ENCODE measurements at places on chromosomes 5 and 9.

DNA sequence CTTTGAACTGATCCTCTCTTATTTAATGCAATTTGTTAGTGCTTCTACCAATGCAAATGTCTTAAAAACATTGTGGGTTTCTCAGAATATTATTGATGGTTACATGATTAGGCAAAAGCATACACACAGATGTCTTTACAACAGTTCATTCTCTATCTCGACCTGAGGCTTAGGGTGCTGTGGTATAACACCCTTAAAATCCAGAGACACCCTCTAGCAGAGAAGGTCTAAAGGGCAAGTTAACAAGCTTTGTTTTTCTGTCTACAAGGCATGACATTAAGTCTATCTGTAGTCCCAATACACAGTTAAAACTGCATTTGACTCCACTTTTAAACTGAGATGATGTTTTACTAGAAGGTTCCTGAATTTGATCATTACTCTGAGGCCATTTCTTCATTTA is 518.7 kb upstream of the MEF2C start:
- DNase-seq, result no peak

DNA sequence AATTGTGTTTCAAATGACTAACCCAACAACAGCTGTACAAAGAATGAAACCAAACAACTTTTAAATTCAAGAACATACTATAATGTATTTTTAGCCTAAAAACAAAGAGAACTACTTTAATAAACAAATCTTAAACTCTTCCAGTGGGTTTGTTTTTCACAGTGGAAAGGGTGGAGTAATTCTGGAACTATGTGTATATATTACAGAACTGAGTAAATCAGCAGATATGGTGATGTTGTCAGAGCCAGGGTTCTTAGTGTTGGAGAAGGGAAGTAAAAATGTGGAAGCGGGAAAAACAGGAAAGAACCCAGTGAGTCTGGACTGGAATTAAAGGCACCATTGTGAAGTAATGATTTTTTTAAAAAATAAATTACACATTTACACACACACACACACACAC is 144.9 kb downstream of the CDK5RAP2 start:
- DNase-seq, result peak; percentile 66

GRCh38 chr9:83154087-83154736 is 91.3 kb upstream of the RASEF start:
- peak; percentile 67 for DNase-seq

DNA sequence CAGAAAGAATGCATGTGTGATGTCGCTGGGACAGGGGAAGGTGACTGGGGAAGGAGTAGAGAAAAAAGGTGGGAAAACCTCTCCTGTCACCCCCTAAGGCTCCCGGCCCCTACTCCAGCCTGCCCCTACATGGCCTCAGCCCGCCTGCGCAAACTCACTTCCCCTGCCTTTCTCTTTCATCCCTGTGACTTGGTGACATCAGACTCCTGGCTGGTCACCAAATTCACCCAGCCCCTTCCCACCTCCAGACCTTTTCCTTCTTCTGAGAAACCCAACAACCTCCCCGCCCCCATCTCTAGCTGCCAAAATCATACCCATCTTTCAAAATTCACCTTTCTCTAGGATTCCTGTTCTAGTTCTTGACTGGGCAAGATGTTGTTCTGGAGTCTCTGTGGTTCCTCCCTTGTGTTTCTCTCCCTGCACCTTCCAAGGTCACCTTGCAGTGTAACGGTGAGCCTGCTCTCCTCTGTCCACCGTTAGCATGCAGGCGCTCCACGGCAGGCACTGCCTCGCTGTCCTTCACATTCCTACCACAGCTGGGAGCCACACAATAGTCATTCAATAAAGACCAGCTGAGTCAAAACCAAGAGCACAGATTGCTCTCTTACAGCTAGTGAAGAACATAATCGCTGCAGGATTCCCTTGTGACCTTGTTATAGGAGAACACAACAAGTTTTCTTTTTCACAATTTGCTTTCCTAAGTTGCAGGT is 134.5 kb downstream of the FANCC start:
- DNase-seq, result peak; percentile 77

DNA sequence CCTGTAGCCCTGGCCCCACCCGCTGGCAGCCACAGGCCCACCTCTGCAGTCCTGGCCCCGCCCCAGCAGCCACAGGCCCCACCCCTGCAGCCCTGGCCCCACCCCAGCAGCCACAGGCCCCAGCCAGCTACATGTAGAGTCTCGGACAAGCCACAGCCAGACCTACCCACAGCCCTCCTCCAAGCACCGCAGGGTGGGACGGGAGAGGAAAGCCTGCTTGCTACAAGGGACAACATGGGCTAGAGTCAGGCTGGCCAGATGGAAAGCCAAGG is 49.5 kb upstream of the SARDH start:
- DNase-seq, result peak; percentile 33

DNA sequence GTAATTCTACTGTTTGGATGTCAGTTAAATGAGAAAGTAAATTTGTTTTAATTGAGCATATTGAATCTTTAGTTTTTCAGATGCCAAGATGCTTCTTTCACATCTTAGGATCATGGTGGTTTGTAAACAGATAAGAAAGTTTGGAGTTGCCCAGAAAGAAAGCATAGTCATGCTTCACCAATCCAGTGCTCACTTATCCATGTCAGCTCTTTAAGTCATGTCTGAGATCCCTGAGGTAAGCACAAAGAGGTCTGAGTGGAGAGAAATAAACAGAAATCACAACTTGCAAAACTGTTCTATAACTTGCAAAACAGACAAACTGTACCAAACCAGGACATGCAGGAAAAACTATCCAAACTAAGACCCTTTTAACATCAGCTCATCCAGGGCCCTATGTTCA is 87.7 kb downstream of the OSTF1 start:
- DNase-seq, result no peak

- peak; percentile 77 for DNase-seq
Observed at GRCh38 chr5:98349251-98349989, 424.0 kb upstream of the RGMB start.

GRCh38 chr5:109034306-109034705 is 286.6 kb downstream of the FER start:
- no peak for DNase-seq

DNA sequence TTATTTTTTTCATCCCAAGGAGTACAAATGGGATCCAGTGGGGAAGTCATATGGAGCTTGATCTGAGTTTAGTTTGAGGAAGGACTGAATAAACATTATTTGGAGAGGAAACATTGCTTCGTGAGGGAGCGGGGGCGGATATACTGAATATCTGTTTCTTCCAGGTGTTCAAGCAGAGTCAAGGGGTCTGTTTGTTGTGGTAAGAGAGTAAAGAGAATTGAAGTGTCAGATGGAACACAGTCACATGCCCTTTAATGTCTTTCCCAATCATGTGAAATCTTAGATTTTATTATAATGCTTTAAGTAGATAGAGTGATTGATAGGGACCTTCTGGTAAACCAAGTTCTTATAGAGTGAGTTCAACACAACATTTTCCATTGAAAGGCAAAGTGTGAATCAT is 33.7 kb downstream of the DDX46 start:
- DNase-seq, result no peak

DNA sequence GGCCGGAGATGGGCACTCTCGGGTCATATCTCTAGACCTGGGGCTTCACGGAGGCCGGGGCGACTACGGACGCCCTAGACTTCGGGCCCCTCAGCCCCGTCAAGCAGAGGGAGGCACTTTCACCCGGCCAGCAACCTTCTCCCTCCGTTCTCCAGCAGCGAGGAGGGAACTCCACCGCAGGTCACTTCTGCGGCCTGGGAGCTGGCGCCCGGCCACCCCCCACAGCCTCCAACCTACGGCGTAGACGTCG is 201 bp downstream of the DOLK start:
- no peak for DNase-seq

- peak; percentile 65 for DNase-seq
Observed at GRCh38 chr5:80620211-80620610, 34.2 kb upstream of the MSH3 start.

DNA sequence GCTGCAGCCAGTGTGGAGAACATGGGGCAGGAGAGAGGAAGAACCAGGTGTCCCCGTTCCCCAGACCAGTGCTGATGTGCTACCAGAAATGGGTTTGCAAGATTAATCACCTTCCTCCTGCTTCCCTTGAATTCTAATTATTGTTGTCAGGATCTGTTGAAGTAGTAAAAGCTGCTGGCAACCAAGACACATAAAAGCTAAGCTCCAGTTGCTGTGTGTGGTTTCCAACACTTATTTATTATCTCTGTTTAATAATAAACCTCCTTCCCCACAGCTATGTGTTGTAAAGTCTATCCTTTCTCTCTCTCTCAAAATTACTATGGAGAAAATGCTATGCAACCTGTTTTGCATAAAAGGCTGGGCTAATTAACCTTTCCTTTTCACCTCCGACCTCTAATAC is 2.3 kb upstream of the RETREG1 start:
- DNase-seq, result no peak

DNA sequence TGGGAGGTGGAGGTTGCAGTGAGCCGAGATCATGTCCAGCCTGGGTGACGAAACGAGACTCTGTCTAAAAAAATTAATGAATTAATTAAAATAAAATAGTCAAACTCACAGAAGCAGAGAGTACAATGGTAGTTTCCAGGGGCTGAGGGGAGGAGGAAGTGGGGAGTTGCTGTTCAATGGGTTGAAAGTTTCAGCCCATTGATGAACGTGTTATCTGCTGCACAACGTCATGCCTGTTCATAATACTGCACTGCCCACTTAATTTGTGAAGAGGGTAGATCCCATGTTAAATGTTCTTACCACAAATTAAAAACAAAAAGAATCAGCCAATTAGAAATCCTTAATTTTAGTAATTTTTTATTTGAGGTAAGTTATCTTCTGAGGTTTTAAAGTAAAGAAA is 16.4 kb upstream of the RUFY1 start:
- no peak for DNase-seq

DNA sequence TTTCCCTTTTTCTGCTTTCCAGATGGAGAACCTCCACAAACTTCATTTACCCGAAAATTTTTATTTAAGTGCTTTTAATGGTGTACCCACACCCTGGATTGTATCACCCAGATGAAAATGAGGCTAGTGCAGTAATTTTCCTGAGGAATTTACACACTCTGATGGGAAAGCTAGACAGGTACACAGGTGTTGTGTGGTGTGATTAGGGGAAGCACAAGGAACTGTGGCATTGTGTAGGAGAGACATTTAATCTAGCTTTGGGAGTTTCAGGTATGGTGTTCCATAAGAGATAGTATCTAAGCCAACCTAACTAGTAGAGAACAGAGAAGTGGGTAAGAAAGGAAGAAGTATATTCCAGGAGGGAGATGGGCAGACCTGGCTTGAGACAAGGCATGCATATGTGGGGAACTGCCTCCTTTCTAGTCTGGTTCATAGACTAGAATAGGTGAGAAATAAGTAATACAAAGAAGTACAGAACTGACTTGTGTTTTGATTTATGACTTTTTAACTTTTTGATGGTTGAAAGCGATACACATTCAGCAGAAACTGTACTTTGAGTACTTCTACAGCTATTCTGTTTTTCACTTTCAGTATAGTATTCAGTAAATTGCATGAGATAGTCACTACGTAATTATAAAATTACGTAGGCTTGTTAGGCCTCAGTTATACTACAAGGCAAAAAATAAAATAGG is 22.9 kb upstream of the ROPN1L start:
- DNase-seq, result no peak

- no peak for DNase-seq
Observed at GRCh38 chr9:26729187-26729586, 163.4 kb downstream of the CAAP1 start.

- DNase-seq, result peak; percentile 20
Observed at GRCh38 chr5:176360894-176361436, 599 bp downstream of the KIAA1191 start.

- DNase-seq, result peak; percentile 76
Observed at GRCh38 chr5:14153932-14154731, 11.0 kb downstream of the TRIO start.

DNA sequence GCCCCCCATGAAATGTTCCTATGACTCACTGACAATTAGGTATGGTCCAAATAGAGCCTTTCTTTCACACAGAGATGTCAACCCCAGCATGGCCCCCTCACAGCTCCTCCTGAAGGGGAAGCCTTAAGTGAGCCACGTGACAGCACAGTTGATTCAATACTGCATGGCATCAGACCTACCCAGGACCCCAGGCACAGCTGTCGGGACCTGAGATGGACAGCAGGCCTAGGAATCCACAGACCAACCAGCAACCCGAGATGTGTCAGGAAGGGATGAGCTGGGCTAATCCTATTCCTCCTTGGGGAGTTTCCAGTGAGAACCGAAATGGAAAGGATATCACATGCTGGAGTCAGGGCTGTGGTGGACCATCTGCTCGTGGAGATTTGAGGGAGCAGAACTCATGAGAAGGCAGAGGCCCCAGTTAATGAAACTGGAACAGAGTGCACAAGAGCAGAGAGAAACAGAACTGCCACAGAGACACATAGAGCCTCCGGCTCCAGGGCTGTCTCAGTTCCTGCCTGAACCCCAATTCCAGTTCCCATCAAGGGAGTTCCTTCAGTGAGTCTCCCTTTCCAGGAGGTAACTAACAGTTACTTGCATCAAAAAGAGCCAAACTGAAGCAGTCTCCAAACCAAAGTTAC is 42.1 kb upstream of the SMIM23 start:
- no peak for DNase-seq

DNA sequence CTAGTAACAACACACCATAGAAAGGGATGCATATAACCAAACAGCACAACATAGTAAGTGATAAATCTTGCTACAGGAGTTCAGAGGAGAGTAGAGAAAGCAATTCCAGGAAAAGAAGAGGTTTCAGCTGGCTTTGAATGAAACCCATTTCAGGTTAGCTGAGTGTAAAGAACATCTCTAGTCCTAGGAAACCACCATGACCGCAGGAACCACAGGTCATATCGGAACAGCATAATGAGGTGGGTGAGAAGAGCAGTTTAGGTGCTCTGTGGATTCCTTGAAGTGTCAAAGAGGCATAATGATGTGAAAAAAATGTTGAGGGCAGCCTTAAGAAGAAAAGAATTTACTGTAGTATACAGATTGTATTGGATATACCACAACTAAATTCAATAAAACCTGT is 507.5 kb downstream of the MTRR start:
- DNase-seq, result no peak

- no peak for DNase-seq
Observed at GRCh38 chr5:167965710-167966109, 325.7 kb upstream of the WWC1 start.

GRCh38 chr9:494764-495163 is 280.1 kb downstream of the DOCK8 start:
- no peak for DNase-seq

- DNase-seq, result no peak
Observed at GRCh38 chr9:20117482-20117881, 328.6 kb upstream of the SLC24A2 start.

DNA sequence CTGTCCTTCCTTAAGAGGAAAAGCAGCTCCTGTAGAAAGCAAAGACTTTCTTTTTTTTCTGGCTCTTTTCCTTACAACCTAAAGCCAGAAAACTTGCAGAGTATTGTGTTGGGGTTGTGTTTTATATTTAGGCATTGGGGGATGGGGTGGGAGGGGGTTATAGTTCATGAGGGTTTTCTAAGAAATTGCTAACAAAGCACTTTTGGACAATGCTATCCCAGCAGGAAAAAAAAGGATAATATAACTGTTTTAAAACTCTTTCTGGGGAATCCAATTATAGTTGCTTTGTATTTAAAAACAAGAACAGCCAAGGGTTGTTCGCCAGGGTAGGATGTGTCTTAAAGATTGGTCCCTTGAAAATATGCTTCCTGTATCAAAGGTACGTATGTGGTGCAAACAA is 42.3 kb downstream of the NR4A3 start:
- no peak for DNase-seq

GRCh38 chr9:17380126-17380861 is 198.6 kb upstream of the SH3GL2 start:
- DNase-seq, result no peak

Data from choroid plexus epithelial cell (primary cell).